Activated naive CD8-positive, alpha-beta T cell treated with anti-CD3 and anti-CD28 coated beads, Interleukin-2, amount 50 U/mL, for 16 hours (primary cell): ENCODE measurements at places on chromosomes 4 and X.

DNA sequence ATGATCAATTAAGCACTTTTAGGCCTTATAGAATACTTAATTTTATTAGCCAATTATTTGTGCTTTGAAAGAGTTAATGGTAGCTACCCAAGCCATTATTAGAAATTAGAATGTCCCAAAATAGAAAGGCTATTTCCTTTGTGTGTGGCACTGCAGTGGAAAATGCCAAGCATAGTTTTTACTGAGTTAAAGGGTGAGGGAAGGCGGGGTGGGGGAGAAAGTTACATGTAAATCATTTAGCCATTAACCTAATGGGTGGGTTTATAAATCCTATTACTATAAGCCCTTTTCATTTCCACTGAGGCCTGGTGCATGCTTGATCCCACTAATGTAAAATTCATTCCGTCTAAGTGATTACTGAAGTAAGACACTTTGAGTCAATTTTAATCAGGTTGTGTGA, 105.8 kb downstream of the POLA1 start:
- no peak for DNase-seq

- no peak for DNase-seq
Observed at GRCh38 chr4:136784326-136784725, 748.0 kb downstream of the PCDH18 start.

DNA sequence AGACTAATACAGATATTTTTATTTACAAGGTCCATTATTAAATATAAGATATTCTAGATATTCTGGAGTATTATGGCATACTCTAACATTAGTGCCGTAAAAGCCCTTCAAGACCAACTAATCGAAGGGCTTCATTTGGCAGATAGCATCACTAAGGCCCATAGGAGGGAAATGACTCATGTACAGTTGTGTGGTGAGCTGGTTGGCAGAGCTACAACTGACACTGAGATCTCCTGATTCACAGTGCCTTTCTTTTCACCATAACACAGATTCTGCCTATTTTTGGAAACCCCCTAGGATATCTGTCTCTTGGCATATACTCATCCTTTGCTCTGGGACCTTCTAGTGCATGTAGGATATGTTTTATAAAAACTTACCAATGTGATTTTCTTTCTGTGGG, 201.7 kb upstream of the AFF2 start:
- no peak for DNase-seq

GRCh38 chrX:80513625-80514024, 93.4 kb downstream of the TENT5D start:
- no peak for DNase-seq

- no peak for DNase-seq
Observed at GRCh38 chr4:187417721-187418120, 577.9 kb upstream of the ZFP42 start.

GRCh38 chr4:127868196-127868595, 12.5 kb upstream of the PLK4 start:
- no peak for DNase-seq

- no peak for DNase-seq
Observed at GRCh38 chr4:186472948-186473347, 82.4 kb downstream of the MTNR1A start.

DNA sequence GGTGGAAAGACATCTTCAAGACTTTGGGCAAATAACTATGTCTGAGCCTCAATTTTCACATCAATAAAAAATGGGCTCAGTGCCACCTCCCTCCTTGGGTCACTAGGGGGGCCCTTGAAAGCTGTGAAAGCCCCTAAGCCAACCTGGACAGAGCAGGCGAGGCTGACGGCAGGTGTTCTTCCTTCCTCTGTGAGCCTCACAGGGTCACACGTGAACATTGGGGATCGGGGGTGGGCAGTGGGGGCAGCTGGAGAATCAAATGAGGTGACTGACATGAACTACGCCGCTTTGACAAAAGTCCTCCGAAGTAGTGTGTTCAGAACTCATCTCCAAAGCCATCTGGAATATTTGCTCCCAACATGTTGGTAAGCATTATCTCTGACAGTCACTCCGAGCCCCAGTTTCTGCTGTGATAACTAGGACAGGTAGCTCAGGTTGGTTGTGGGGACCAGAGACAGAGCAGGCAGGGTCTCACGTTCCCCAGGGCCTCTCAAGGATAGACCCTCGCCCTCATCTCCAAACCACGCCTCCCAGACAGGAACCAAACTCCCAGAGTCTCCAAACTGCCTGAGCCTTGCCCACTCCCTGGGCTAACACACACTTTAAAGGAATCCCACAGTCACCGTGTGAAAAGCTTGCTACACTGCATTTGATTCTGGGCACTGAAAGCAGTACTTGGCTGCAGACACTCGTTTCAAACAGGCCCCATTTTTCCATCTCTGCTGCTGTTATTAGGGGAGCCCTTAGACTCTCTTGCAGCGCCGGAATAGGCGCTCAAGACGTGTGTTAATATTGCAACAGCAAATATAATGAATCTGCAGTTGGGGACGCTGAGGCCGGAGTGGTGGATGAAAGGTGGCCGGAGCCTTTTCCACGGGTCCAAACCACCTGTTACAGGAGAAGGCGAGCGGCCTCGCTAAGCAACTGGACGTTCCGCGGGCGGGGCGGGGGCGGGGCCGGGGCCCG, 717 bp upstream of the WFS1 start:
- DNase-seq, result no peak

- no peak for DNase-seq
Observed at GRCh38 chrX:153537080-153537479, 19.6 kb downstream of the ATP2B3 start.

DNA sequence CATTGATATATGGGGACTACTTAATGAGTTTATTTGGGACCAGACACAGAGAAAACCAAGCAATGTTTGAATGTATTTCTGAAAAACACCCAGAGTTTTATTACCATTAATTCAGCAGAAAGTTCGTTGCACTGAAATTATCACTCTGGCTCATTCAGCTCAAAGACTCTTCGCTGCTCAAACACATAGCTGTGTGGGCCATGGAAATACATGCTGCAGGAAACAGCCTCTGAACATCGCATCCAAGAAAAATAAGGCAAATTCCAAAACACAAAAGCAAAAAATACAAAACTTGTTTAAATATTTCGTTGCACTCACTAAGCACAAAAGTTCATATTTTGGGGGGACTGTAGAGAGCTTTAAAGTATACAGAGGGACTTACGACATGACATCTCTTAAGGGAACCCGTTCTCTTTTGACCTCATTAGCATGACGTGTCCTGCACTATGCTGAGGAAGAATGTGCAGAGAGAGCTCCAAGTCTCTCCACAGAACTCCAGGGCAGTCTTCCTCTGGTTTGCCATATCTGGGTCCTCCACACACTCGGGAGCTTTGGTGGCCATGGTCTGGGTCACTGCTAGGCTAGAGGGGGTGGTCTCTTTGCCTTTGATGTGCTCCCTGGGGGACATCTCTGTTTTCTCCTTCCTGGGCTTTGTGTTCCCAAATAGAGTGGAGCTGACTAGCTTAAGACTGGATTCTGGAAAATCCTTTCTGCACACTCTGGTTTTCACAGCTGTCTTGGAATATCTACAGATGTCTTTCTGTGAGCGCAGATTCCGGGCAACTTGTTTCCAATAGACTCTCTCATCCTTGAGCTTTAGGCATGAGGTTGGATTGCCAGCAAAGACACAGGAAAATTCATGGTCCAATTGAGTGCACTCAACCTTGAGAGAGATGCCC, 2.8 kb downstream of the FGFBP1 start:
- DNase-seq, result no peak

GRCh38 chr4:166965562-166965961, 268.7 kb downstream of the SPOCK3 start:
- DNase-seq, result no peak

DNA sequence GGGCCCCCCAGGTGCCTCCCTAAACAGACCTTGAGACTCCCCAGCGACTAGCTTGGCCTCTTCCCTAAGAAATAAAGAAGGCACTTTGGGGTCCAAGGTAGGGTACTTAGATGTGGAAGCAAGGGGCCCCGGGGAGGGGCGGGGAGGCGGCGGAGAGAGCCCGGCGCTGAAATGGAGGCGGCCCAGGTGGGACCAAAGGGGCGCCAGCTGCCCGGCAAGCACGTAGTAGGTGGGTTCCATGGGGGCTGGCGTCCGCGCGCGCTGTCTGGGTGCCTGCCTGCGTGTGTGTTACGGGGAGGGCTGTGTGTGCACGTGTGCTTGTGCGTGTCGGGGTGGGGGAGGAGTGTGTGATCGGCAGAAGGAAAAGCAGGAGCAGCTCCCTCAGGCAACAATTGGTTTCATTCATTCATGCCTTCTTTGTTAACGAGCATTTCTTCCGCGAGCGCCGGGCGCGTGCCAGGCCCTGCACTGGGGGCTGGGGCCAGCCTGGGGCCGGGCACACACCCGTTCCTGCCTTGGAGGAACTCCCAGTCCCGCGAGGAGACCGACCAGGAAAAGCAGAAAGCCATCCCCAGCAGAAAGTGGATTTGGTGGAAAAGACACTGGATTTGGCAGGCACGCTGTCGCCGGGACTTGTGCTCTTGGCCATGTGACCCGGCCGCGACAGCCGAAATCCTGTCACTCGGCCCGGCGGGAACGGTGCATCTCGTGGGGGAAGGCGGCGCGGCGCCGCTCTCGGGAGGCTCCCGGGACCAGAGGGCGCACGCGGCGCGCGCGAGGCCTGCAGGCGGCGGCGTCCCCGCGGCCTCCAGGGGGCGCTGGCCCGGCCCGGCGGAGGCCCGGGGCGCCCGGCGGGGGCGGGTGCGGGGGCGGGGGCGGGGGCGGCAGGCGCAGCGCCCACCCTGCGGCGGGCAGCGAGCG, 3.3 kb upstream of the DUSP9 start:
- no peak for DNase-seq

GRCh38 chr4:77776182-77777134, 42.7 kb downstream of the CNOT6L start:
- no peak for DNase-seq

GRCh38 chrX:55794405-55794804, 76.9 kb downstream of the RRAGB start:
- DNase-seq, result no peak

DNA sequence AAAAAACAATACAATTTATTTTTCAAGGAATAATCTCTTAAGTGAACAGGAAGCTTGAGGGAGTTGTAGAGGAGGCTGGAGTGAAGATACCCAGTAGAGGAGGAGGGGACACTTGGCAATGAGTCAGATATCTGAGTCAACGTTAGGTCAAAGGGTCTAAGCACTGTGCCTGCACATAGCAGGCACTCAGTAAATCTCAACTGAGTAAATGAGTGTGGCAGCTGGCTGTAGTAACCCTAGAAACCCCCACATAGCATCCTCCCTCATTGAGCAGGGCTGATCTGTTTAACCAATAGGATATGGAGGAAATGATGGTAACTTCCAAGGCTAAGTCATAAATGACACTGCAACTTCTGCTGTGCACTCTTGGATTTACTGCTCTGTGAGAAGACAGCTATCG, 186.0 kb upstream of the FAM241A start:
- no peak for DNase-seq

DNA sequence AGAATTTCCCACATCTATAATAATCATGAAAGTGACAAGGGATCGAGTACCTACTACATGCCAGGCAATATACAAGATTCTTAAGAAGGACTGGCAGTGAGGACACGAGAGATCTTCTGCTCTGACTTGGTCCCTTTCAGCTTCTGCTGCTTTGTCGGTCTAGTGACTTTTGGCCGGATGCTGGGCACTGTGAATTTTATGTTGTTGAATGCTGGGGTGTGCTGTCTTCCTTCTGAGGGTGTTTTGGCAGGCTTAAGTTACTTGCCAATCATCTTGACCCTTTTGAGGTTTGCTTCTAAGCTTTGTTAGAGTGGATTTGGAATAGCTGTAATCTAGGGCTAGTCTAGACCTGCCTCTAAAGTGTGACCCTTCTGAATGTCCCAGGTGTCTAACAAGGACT, 23.5 kb downstream of the NAT8L start:
- DNase-seq, result no peak

GRCh38 chr4:154634058-154634457, 21.6 kb upstream of the FGG start:
- no peak for DNase-seq

GRCh38 chrX:30812326-30812725, 76.7 kb downstream of the TAB3 start:
- no peak for DNase-seq

DNA sequence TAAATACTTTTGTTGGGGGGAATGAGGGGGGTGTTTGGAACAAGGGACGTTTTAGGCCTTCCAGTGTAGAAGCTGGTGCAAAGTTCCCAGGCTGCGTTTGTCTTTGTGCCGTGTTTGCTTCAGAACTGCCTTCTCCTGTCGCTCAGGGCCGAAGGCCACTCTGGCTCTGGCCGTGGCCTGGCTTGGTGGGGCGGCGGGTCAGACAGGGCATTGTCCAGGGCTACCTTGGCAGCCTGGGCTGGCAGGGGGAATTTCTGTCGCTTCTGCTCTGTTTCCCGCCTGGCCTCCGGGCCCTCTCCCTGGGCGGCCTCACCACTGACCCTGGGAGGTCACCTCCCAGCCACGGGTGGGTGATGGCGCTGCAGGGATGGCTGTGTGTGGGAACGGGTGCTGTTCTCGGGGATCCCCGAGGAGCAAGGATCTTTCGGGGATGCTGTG, 140.0 kb downstream of the COL4A6 start:
- no peak for DNase-seq

GRCh38 chr4:38128478-38129459, 168.6 kb downstream of the PTTG2 start:
- peak; percentile 50 for DNase-seq

DNA sequence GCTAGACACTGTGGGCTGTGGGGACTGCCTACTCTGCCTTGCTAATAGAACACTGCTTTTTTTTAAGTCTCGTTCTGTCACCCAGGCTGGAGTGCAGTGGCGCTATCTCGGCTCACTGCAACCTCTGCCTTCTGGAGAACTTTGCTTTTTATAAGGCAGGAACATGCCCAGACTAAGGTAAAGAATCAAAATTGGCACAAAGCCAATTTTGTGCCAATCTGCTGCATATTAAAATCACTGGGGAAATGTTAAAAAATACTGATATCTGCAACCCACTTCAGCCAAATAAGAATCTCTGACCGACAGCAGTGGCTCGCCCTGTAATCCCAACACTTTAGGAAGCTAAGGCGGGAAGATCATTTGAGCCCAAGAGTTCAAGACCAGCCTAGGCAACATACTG, 36.5 kb upstream of the CEP135 start:
- DNase-seq, result no peak

DNA sequence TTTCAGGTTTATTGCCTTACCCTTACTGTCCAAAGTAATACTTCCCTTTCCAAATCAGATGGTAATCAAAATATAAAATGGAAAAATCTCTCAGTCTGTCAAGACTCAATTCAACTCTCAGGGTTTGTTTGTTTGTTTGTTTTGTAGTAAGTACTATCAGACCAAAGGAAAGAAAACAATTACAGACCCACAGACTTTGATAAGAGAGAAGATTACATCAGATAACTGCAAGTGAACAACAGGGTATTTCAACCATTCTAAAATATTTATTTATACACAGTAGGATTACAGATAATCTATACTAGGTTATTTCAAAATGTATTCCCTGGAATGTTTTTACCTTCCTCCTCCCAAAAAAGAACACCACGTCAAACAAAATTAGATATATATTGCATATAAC, 28.9 kb downstream of the FBXO8 start:
- DNase-seq, result no peak

GRCh38 chr4:181162266-181162665, 1080.9 kb upstream of the TENM3 start:
- DNase-seq, result no peak

GRCh38 chr4:112531146-112531545, 15.2 kb upstream of the NEUROG2 start:
- DNase-seq, result no peak

GRCh38 chr4:176150356-176150682, 45.1 kb downstream of the SPATA4 start:
- DNase-seq, result no peak

- no peak for DNase-seq
Observed at GRCh38 chr4:7658341-7659204, 223.8 kb upstream of the PSAPL1 start.
